ENCODE measurements at places on chromosomes 4 and X.
A peak's percentile ranks its signal among the peaks of the same experiment; 100 is the strongest.

- DNase-seq = no peak
Observed at GRCh38 chrX:17521871-17522693, 147.1 kb downstream of the NHS start.

GRCh38 chrX:20547611-20548051 lies 280.9 kb upstream of the RPS6KA3 start:
- no peak for DNase-seq

GRCh38 chr4:111946800-111947199 lies 198.5 kb upstream of the FAM241A start:
- no peak for DNase-seq

DNA sequence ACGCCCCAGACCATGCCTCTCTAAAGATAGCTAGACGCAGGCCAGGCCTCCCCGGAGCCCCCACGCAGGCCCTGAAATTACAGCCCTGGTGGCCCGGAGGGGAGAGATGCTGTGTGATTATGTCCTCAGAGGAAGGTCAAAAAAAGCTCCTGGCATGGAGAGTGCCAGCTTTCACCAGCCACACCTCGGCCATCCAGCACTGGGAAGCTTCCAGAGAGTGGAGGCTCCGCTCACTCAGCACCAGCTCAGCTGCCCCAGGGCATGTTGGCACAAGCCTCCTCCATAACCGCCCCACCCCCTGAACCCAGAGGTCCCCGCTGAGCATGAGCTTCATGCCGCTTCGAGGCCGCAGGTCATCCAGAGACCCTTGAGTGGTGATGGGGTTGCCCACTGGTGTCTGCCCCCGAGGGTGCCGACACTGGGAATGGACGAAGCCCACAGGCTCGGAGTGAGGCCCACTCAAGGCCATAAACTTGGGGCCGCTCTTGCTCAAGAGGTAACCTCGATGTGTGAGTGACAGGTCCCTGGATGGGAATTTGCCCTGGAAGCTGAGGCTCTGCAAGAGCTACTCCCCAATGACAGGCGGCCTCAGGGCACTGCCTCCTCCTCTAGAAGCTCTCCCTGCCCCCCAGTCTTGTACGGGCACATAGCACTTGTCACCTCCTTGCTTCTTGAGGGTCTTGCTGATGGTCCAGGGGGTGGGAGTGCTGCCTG lies 4.4 kb upstream of the BGN start:
- DNase-seq = no peak

GRCh38 chr4:105343146-105343931 lies 130.5 kb downstream of the PPA2 start:
- no peak for DNase-seq

DNA sequence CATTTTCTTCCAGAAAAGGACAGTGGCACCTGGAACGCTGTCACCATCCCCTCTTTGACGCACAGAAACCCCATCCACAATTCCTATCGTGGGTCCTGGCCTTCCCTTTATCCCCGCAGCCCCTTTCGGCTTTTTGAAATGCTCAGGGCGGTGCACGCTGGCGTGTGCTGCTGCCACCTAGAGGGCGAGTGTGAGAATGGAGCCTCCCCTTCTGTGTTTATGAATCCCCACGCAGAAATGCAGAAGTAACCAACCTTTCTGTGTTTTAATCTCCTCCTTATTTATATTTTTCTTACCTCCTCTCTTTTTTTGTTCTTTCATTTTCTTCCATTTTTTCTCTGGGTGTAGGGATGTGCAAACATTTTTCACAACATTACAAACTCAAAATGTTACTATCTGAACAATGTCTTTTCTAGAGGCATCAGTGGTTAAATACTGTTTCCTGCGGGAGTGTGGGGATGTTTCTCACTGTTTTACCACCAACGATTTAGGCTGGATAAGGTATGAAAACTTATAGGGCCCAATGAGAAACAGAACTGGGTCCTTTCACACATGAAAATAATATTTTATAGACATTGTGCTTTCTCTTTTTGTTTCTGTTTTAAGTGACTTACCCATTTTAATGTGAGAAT lies 50.0 kb downstream of the TMA16 start:
- peak; percentile 88 for DNase-seq

DNA sequence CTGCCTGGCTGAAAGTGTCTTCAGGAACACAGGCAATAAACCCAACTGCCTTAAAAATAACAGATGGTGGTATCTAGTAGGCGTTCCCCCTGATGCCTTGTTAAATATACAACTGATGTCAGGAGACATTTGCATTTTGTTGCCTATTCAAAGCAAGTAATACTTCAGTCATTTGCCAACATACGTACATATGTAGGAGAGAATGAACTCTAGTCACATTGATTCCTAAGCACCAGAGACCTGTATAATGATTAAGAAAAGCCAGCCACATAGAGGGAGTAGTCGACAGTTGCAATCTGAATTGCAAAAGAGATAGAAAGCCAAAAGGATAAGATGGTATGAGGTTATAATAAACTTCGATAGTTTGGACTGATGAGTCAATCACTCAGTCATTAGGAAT lies 191.0 kb upstream of the EMCN start:
- DNase-seq = no peak

- DNase-seq = no peak
Observed at GRCh38 chr4:102535398-102536082, 34.4 kb downstream of the NFKB1 start.

GRCh38 chr4:47852136-47852535 lies 14.3 kb upstream of the CORIN start:
- no peak for DNase-seq

DNA sequence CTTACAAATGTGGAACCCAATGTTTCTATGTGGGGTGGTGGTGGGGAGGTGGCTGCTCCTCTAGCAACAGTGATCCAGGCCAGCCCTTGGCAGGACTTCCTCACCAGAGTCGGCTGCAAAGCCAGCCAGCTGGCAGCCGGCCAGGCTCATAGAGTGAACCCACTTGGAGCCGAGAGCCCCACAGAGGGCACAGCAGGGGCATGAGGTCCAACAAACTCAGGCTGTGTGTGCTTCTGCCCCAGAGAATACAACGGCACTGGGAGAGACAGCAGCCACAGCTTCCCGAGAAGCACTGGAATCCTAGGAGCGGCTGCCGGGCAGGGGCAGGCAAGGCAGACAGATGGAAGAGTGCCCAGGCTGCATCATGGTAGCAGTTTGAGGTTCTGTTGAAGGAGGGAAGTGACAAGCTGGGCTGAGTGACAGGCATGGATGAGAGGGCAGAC lies 23.5 kb upstream of the SOWAHD start:
- DNase-seq = no peak

GRCh38 chr4:152265149-152265621 lies 270.7 kb downstream of the FBXW7 start:
- no peak for DNase-seq

DNA sequence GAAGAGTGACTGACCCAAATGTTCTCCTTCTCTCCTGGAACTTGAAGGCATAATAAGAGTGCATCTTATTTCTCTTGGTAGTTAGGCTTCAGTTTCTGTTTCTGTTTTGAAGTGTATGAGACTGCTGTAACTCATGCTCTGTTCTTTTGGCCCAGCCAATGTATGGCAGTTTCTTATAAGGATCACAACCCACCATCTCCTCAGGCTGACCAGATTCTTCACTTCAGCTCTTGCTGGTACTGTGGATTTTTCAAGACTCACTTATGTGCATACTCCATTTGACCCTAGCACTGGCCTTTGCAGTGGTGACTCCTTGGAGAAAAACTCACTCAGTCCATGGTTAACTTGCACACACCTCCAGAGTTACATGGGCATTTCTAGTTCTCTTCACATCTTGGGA lies 9.6 kb upstream of the YTHDC1 start:
- DNase-seq = peak; percentile 72

DNA sequence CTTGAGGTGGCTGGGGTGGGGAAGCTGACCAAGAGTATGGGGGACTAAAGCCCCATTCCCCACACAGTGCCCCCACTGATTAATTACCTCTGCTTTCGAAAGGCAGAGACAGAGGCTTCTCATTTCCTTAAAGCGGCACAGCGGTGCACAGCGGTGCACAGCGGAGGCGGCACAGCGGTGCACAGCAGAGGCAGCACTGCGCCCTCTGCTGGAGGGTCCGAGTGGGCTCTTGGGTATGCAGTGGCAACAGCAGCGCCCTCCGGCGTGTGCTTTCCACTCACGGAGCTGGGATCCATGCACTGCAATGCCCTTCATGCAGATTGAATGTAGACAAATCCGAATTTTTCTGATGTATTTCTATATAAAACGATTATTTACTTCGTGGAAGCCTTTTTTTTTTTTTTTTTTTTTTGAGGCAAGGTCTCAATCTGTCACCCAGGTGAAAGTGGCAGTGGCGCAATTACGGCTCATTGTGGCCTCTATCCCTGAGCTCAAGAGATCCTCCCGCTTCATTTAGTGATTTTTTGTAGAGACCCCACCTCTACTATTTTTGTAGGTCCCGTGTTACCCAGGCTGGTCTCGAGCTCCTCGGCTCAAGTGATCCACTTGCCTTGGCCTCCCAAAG lies 19.7 kb upstream of the PRPS2 start:
- peak; percentile 91 for DNase-seq

DNA sequence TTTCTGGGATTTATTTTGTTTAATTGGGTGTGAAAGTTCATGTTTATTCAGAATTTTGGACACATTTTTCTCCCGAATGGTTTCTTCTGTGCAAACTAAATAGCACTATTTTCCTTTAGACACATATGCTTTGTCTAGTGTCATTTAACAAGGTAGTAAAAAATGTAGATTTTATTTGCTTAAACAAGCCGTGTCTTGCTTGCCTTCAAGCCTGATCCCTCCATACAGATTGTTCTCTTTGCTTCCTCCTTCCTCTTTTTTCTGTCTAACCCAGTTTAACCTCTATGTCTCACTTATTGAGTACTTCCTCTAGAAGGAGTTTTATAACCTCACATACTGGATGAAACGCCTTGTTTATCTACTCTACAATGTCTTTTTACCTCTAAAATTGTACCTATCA lies 211.8 kb downstream of the NPFFR2 start:
- DNase-seq = no peak

GRCh38 chr4:78624048-78624447 lies 72.5 kb downstream of the ANXA3 start:
- no peak for DNase-seq

GRCh38 chr4:138775890-138776289 lies 239.7 kb upstream of the NOCT start:
- no peak for DNase-seq

DNA sequence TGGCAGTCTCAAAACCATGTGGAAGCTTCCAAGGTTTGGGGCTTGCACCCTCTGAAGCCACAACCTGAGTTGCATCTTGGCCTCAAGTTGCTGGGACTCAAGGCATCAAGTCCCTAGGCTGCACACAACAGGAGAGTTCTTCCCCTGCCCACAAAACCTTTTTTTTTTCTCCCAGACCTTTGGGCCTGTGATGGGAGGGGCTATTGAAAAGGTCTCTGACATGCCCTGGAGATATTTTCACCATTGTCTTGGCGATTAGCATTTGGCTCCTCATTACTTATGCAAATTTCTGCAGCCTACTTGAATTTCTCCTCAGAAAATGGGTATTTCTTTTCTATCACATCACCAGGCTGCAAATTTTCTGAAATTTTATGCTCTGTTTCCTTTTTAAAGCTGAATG lies 349.5 kb upstream of the EDA2R start:
- DNase-seq = no peak

DNA sequence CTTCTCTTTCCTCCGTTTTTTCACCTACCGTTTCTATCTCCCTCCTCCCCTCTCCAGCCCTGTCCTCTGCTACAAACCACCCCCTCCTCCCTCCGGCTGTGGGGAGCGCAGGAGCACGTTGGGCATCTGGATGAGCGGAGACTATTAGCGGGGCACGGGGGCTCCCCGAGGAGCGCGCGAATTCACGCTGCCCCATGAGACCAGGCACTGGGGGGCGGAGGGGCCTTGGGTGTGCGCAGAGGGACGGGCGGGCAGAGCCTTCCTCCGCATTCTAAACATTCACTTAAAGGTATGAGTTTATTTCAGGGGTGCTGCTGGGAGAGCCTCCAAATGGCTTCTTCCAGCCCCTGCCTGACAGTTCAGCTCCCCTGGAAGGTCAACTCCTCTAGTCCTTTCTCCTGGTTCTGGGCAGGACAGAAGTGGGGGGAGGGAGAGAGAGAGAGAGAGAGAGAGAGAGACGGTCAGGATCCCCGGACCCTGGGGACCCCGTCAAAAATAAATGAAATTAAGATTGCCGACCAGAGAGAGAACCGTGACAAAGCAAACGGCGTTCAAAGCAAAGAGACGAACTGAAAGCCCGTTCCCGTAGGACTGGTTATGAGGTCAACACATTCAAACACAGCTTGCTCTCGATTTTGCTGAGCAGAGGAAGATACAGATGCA lies 5.0 kb downstream of the SHOX start:
- DNase-seq = no peak

DNA sequence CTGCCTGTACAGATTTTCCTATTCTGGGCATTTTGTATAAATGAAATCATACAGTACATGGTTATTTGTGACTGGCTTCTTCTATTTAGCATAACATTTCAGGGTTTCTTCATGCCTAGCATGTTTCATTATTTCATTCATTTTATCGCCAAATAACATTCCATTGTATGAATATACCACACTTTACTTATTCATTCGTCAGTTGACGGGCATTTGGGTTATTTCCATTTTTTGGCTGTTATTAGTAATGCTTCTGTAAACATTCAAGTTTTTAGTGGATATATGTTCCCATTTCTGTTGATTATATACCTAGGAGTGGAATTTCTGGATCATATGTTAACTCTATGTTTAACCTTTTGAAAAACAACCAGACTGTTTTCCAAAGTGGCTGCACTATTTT lies 47.5 kb downstream of the INTS12 start:
- no peak for DNase-seq

DNA sequence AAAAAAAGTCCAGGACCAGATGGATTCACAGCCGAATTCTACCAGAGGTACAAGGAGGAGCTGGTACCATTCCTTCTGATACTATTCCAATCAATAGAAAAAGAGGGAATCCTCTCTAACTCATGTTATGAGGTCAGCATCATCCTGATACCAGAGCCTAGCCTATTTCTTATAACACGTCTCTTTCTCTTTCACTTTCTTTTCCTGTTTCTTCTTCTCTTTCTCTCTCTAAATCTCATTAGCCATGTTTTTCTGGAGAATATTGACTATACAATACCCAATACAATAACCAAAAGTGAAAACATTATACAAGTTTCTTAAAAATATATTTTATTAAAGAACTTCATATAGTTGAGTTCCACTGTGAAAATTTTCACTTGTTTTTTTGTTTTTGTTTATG lies 1154.9 kb upstream of the PCDH7 start:
- DNase-seq = no peak

All from activated CD4-positive, alpha-beta T cell treated with anti-CD3 and anti-CD28 coated beads, Interleukin-2, amount 10 ng/mL, durations not matched to agents 24 days and 14 days (primary cell).